ENCODE measurements at places on chromosomes 4 and X.

DNA sequence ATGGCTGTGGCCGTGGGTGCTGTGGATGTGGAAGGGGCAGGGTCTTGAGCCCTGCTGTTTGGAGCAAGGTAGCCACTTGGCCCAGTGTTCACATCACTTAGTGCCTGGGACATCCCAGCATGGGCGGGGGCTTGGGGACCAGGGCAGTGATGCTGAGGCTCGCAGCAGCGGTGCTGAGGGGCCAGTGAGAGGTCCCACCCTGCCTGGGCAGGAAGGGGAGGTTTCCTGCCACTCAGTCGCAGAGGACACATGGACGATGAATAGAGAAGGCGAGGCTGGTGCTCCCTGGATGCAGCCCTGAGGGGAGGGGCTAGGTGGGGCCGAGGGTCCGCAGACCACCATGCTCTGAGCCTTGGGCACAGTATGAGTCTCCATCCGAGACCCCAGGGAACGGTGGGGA, 25.7 kb downstream of the DOK7 start:
- no peak for DNase-seq

- DNase-seq, result no peak
Observed at GRCh38 chrX:69124108-69124507, 41.1 kb downstream of the PJA1 start.

DNA sequence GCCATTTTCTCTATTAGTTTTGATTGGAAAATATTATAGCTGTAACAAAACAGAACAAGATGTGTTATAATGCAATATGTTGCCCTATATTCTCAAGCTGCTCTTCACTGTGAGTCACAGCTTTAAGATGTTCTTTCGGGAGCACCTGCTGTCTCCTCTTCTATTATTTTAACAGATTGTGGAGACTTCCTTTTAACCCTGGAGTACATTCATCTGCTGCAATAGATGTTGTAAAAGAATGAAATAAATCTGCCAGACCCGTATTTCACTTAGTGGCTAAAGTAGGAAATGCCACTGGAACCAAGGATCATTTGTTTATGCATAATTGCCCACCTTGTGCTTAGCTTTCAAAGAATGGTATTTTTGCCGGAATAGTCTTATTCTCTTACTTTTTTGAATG, 11.1 kb downstream of the LSM6 start:
- DNase-seq, result no peak

GRCh38 chr4:116020141-116020722, 906.8 kb upstream of the NDST4 start:
- DNase-seq, result no peak

DNA sequence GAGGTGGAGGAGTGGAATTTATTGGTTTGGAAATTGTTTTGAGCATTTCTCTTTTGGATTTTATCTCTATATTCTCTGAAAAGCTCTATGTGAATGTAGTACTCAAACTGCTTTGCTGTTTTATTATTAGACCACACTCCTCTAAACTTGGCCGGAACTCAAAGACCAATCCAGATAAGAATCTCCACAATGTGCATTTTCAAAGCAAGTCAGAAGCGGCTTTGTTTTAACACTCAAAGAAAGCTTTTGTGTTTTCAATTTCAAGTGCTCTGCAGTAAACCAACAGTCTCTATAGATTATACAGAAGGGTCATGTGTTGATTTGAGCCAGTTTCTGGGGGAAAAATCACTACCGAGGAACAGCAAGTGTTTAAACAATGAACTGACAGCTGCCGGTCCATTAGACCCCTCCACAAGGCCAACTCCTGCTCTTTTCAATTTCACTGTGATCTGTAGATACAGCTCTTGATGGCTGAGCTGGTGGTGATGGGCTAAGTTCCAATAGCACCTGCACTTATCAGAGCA, 79.4 kb downstream of the FTHL17 start:
- no peak for DNase-seq

DNA sequence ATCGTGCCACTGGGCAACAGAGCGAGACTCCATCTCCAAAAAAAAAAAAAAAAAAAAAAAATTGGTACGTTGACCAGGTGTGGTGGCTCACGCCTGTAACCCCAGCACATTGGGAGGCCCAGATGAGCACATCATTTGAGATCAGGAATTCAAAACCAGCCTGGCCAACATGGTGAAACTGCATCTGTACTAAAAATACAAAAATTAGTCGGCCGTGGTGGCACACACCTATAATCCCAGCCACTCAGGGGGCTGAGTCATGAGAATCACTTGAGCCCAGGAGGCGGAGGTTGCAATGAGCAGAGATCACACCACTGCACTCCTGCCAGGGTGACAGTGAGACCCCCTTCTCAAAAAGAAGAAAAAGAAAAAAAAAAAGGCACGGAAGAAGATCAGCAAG, 24.5 kb downstream of the RBMX start:
- no peak for DNase-seq

- no peak for DNase-seq
Observed at GRCh38 chr4:140529434-140529833, 5.5 kb downstream of the ELMOD2 start.

DNA sequence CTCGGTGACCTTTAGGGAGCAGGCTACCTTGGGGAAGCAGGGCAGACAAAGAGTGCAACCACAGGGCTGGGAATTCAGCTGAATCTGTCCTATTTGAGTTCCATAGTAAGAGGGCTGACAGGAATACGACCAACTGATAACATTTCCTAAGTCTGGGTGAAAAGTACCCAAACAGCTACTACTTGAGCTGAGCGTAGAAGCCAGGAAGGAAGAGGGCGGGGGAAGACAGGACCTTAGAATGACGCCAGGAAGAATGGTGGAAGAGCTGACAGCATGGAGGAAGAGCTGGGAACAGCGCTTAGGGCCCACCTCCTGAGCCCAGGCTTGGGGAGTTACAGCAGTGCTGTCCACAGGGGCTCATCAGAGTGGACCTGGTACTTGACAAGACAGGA, 14.4 kb downstream of the MECP2 start:
- no peak for DNase-seq

DNA sequence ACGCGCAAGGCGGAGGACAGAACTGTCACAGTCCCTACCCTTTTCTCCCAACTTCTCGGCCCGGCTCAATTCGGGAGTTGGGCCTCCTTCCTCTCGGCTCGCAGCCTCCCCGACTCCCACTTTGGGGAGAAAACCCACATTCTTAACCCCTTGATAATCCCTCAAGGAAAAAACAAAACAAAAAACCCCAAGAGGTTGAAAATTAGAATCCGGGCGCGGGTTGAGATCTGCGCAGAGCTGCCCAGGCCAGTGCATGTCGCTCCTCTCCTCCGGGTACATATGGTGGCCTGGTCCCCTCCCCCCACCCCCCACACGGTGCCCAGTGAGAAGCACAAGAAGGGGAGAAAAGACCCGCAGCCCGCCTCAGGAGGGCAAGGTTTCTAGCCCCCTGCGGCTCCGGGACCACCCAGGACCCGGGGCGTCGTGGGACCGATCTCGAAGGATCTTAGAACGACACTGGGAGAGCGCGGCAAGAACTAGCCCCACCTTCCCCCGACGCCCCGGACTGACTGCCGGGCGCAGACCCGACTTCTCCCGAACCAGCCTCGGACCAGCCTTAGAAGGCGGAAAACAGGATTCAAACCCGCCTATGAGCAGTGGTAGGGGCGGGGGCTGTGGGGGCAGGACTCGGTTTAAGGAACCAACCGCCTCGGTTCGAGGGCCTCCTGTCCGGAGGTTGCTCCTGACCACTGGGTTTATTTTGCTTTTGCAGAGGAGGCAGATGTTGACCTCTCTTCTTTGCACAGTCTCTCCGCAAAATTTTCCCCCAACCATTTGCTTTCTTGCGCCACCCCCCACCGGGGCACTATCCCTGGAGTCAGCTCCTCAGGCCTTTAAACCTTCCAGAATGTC, 2.5 kb upstream of the PDGFRA start:
- DNase-seq, result no peak
